ENCODE measurements at places on chromosomes 12 and 14.

DNA sequence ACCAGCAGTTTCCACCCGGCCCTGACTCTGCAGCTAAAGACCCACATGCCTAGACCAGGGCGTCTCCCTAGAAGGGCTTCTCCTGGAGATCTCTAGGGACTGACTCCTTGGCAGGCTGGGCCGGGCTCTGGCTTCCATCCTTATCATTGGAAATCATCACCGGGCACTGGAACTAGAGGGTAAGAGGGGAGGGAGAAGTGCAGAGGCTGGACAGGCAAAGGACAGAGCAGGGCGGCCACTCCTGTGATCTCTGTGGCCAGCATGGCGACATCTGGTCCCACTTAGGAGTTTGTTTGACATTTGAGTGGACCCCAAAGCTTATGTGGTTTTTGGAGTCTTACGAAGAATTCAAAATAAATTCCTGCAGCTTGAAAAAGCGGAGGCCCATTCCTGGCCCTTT is 7.1 kb downstream of the LTBP2 start:
- DNase-seq: no peak

GRCh38 chr12:111753144-111753881 is 13.4 kb upstream of the ALDH2 start:
- no peak for DNase-seq

- DNase-seq: no peak
These were observed 243.2 kb downstream of the ADAMTS20 start for GRCh38 chr12:43308776-43309175.

DNA sequence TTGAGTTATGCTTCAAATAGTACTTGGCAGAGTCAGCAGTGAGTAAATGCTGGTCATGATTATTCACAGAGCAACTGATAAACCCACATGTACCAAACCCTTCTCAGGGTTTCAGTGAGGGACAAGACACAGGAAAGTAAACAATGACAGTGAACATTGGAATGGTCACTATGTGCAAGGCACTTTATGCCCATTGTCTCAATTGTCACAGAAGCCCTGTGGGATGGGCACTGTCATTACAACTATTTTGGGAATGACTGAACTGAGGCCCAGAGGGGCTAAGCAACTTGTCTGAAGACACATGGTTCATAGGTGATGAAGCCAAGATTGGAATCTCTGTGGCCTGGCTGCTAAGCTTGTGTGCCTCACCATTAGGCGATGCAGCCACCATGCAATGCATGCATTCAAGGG is 238.5 kb downstream of the RBM19 start:
- no peak for DNase-seq

DNA sequence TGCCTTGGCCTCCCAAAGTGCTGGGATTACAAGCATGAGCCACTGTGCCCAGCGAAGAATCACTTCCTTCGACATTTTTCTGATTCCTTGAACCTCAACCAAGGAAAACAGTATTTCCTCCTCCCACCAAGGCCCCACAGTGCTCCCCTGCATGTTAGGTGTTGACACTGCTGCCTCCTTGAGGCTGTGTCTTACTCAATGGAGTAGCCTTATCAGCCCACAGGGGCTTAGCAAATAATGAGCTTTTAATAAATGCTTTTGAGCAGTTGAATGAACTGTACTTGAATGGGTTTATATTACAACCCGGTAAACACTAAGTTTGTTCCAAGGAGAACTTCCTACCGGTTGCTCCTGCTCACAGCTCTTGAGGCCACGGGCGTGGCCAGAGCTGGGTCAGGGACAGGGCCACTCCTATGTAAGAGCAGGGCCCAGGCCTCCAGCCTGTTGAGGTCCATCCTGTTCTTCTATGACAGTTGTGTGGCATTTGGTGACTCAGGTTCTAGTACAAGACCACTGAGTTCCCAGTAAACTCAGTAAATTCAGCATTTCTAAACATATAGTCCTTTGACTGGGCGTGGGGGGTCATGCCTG is 36.8 kb upstream of the TUBA1A start:
- no peak for DNase-seq

DNA sequence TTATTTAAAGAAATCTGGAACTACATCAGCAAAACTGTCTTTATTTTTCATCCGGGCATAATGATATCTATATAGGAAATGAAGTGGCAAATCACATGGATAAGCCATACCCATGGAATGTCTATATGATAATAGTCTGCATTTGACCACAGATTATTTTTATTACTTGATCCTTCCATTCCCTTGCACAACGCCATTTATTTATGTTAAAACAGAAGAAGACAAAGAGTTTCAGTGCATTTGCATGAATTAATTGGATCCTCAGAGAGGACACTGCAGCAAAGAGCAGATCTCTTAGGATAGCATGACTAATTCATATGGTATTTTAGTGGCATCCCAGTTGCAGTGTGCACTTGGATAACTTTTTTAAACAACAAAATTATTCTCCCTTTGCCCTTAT is 345.0 kb downstream of the CCDC91 start:
- DNase-seq: no peak
